Hair follicle dermal papilla cell (primary cell): ENCODE measurements at places on chromosomes 12 and 14. TPM values are rescaled to one million over a fixed set of nuclear protein-coding genes. Genes with fewer than 3 reads are reported as not detected.

The LRRC9 gene
- not detected in 2 replicates for total RNA-seq

The LYZ gene
- total RNA-seq, result not detected in 2 replicates

The PPP1R1A gene
- not detected in 2 replicates for total RNA-seq

The DDHD1 gene
- total RNA-seq, result 28.5 and 37.8 TPM in 2 replicates

The FAM222A gene
- under 0.01 and 0.16 TPM in 2 replicates for total RNA-seq

The TAS2R50 gene
- total RNA-seq, result 4.7 and 7.0 TPM in 2 replicates

The POMT2 gene
- total RNA-seq, result 15.4 and 20.8 TPM in 2 replicates

The SLC41A2 gene
- 30.1 and 34.1 TPM in 2 replicates for total RNA-seq

The VRTN gene
- not detected in 2 replicates for total RNA-seq

The HAL gene
- total RNA-seq, result 0.12 and 0.16 TPM in 2 replicates

The KRT75 gene
- total RNA-seq, result not detected in 2 replicates

The TEDC1 gene
- total RNA-seq, result 2.6 and 4.0 TPM in 2 replicates

The MGAT4C gene
- under 0.01 TPM in 1 of 2 replicates, not detected in the other for total RNA-seq

The EPYC gene
- total RNA-seq, result not detected in 2 replicates

The SLC5A8 gene
- total RNA-seq, result not detected in 2 replicates

The RD3L gene
- total RNA-seq, result not detected in 2 replicates

The NACA gene
- 583 and 627 TPM in 2 replicates for total RNA-seq

The RDH16 gene
- total RNA-seq, result under 0.01 and 0.12 TPM in 2 replicates

The OVCH1 gene
- not detected in 2 replicates for total RNA-seq

The PLEKHD1 gene
- under 0.01 and 0.24 TPM in 2 replicates for total RNA-seq

The FNTB gene
- total RNA-seq, result 15.9 and 16.2 TPM in 2 replicates

The PLA2G1B gene
- not detected in 2 replicates for total RNA-seq

The CIDEB gene
- 3.2 and 3.6 TPM in 2 replicates for total RNA-seq

The CARMIL3 gene
- total RNA-seq, result under 0.01 TPM in 1 of 2 replicates, not detected in the other

The IFI27 gene
- 82.3 and 282 TPM in 2 replicates for total RNA-seq

The TMTC2 gene
- 20.5 and 24.2 TPM in 2 replicates for total RNA-seq

The TMTC1 gene
- 35.5 and 44.1 TPM in 2 replicates for total RNA-seq

The TMEM106C gene
- 51.6 and 79.3 TPM in 2 replicates for total RNA-seq

The PLEK2 gene
- 1.9 and 2.6 TPM in 2 replicates for total RNA-seq

The FIGNL2 gene
- total RNA-seq, result 0.36 and 0.65 TPM in 2 replicates

The NFATC4 gene
- 285 and 343 TPM in 2 replicates for total RNA-seq

The TRAF3 gene
- 14.8 and 25.0 TPM in 2 replicates for total RNA-seq

The KRT78 gene
- total RNA-seq, result not detected in 2 replicates
